Cerebellar nuclear complex (tissue), 1 donor: ENCODE measurements at places on chromosomes 4 and X.

DNA sequence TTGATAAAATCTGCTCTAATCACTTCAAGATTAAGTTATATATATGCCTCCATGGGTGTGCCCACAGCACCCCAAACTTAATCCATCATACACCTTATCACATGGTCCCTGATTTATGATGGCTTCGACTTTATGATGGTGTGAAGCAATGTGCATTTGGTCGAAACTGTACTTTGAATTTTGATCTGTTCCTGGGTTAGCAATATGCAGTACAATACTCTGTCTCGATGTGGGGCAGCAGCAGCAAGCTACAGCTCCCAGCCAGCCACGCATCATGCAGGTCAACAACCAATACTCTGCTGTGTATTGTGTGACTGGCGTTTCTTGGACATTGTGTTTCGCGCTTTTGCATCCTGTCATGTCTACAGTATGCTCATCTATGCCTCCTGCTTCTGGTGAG lies 62.6 kb downstream of the MCUB start:
- DNase-seq: no peak

DNA sequence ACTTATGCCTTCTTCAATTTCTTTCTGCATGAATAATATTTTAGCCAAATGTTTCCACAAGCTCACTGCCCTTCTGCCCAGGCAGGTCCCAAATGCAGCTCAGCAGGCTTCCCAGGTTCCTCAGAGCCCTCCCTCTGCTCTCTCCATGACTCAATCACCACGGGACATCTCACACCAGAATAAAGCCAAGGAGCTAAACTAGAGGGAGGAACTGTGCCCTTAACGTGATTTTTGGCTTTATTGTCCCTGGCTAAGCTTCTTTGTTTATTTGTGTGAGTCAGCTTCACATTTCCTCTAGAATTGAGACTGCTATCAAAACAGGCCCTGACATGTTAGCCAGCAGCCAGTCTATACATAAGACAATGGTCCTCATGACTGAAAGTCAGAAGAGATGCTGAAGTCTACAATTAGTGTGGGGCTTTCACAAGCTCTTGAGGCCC lies 186.4 kb upstream of the GALNT7 start:
- no peak for DNase-seq

- no peak for DNase-seq
Observed at GRCh38 chrX:40880712-40881111, 145.4 kb upstream of the MED14 start.

GRCh38 chrX:9171841-9172463 lies 138.0 kb upstream of the FAM9B start:
- no peak for DNase-seq
